GM04504 (cell line): ENCODE measurements at places on chromosomes 2 and 18.

GRCh38 chr18:45877403-45877802 lies 51.9 kb downstream of the SIGLEC15 start:
- DNase-seq: no peak

- DNase-seq: no peak
These were observed 56.8 kb downstream of the ASXL2 start for GRCh38 chr2:25821225-25822056.

DNA sequence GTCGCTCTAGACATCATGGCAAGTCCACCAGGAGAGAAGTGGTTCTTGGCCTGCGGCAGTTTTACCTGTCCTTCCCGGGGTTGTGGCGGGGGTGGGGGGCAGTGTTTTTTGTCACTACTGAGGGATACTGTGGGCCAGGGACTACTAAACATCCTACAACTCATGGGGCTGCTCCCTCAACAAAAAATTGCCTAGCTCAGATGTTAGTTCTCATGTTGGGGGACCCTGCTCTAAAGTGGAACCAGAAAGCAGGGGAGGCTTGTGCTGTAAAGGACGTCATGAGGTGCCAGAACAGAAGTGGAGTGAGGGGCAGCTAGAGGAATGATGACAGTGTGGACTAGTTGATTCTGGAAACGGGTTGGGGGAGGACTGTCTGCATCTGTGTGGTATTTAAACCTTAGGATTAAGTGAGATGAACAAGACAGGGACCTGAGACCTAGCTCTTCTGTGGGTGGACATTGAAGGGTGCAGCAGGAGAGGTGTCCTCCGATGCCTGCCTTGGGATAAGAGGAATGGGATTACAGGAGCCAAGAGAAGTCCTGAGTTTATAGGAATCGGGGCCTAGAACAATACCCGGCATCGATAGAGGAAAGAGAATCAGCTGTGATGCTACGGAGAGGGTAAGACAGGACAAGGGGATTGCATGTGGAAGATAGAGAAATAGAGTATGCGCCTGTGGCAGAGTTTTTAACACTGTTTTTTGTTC lies 2.7 kb downstream of the RPL31 start:
- DNase-seq: no peak

- DNase-seq: no peak
These were observed 50.1 kb downstream of the RPL31 start for GRCh38 chr2:101052147-101052546.

GRCh38 chr2:23828256-23828980 lies 98.5 kb downstream of the ATAD2B start:
- no peak for DNase-seq

- no peak for DNase-seq
These were observed 61.8 kb upstream of the YWHAQ start for GRCh38 chr2:9692456-9693195.

DNA sequence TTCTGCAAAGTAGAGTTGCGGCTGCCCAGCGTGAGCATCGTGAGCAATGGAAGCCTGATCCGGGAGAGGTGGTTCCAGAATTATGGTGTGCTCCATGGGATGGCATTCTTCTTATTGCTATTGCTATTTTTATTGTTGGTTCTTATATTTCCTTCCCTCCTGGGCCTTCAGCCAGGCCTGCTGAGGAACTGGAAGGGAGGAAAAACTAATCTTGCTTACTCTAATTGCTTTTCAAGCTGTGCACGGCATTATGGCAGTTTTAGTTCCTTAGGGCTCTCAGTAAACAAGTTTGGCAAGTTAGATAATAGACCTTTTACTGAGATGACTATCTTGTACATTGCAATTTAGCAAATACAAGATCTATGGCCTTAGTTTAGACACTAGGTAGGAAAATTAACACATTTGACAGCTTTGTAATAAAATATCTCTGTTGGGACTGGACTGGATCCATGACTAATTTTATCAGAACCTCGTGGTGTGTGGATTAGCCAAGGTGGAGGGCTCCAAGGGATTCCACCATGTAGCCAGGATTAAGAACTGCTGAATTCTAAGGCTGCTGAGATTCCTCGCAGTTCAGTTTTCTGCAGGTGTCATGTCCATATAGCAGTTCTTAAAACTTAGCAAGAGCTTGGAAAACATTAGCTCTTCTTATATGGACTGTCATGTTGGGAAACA lies 6.0 kb downstream of the RSAD2 start:
- no peak for DNase-seq
